AG04450 (cell line): ENCODE measurements at places on chromosomes 4 and X.

GRCh38 chr4:8495803-8496202, 55.2 kb downstream of the TRMT44 start:
- DNase-seq: no peak

DNA sequence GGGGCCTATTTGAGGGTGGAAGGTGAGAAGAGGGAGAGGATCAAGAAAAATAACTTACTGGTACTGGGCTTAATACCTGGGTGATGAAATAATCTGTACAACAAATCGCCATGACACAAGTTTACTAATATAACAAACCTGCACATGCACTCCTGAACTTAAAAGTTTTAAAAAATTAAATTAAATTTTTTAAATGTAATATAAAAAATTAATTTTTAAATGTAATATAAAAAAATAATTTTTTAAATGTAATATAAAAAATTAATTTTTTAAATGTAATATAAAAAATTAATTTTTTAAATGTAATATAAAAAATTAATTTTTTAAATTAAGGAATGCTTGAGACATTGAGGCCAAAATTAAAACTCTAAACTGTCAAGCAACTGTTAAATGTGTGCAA, 124.3 kb upstream of the GALNT7 start:
- no peak for DNase-seq

- peak; percentile 56 for DNase-seq
Observed at GRCh38 chr4:87589531-87589930, 18.8 kb upstream of the DSPP start.

GRCh38 chrX:19334945-19335626, 8.6 kb upstream of the PDHA1 start:
- no peak for DNase-seq

DNA sequence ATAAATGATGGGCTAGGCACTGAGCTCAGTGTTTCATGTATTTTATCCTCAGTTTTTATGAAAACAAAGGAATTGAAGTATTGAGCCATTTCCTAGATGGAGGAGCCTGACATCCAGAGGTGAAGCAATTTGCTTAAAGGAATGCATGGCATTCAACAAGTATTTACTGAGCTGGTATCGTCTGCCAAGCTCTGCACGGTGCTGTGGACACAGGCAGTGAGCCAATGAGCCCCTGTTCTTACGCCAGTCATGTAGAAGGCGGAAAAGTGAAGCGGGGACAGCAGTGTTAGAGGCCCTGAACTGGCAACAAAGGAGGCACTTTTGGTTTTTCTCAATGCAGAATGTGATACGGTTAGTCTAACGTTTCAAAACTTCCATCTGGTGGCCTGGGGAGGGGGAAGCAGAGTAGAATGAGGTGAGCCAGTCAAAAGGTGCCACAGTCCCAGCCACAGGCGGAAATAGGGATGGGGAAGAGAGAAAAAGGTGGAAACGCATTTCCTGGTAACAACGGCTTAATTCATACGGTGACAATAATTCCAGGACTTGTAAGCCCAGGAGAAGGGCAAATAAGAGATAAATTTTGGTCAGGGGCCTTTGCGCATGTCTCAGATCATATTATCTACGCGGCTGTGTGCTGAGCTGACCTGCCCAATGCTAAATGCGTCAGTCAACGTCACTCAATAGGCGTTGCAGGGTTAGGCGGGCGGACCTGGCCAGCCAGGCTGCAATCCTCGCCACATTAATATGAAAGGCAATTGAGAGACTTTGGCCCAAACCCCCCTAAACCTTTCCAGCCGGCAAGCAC, 133.9 kb downstream of the AFAP1 start:
- DNase-seq: peak; percentile 85

DNA sequence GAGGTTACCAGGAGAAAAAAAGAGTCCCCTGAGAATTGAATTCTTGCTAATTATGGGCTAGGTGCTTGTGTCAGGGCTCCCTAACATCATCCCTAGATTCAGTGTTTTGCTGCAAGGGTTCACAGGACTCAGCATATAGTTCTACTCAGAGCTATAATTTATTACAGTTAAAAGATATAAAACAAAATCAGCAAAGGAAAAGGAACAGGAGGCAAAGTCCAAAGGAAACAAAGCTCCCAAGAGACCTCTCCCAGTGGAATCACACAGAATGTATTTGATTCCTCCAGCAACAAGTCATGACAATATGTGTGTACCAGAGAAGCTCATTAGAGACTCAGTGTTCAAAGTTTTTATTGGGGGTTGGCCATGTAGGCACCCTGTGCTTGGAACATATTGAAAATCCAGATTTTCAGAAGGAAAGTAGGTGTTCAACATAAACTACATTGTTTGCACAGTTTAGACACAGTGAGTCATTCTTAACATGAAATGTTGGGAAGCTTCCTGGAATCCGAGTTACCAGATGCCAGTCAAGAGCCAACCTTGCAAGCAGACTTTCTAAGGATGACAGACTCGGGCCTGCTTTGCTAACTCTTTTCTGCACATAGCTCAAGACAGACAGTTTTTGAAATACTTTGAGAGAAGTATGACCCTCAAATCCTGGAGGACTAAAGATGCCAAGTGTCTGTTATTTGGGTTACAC, 311.3 kb upstream of the EMCN start:
- DNase-seq: no peak

DNA sequence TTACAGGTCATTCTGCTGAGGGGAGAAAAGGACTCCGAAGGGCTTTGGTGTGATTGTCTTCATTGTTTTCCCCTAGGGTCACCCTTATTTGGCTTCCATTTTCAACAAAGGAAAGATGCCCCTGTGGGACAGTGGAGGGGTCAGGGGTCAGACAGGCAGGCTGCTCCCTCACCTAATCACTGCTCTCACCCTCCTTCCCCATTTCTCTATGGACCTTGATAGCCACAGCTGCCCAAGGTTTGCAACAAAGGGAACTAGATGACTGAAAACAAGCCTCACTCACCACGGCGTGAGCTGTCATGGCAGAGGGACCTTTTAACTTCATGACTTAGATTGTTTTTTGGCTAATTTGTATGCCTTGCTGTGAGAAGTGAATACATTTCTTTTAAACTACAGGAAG, 40.7 kb downstream of the C4orf51 start:
- DNase-seq: no peak

GRCh38 chr4:95643627-95644026, 94.9 kb upstream of the UNC5C start:
- DNase-seq: no peak

DNA sequence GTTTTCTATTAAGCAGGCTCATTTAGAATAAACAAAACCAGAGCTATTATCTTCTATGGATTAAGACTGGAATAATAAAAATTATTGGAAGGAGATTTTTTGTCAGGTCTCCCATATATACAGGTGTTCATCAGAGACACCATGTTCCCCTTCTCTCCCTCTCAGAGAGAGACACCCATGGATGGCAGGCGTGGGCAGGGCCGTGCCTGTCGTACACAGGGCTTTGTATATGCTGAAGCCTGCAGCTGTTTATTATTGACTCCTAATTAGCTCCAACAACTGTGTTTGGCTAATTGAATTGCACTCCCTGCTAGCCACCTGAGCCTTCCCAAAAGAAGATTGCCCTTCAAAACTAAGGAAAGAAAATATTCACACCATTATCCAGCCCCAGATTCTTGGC, 81.6 kb downstream of the GK start:
- DNase-seq: no peak

- DNase-seq: no peak
Observed at GRCh38 chr4:89836031-89836745, 773 bp downstream of the SNCA start.

DNA sequence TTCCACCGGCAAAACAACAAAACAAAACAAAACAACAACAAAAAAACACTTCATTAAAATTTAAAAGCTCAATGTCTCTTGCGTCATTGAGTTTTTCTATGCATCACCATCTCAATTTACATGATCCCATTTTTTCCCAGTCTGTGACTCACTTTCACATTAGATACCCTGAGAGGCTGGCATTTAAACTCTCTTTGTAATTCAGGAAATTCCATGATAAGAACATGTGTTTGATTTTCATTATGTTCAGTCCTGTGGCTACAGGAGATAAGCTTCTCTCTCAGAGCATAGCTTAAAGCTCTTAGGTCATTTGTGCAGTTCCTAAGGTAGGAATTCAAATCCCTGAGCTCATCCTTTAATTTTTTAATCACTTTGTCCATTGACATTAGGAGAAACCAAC, 104.6 kb downstream of the NBDY start:
- DNase-seq: no peak

- DNase-seq: no peak
Observed at GRCh38 chr4:53026233-53026632, 164.1 kb downstream of the RASL11B start.

DNA sequence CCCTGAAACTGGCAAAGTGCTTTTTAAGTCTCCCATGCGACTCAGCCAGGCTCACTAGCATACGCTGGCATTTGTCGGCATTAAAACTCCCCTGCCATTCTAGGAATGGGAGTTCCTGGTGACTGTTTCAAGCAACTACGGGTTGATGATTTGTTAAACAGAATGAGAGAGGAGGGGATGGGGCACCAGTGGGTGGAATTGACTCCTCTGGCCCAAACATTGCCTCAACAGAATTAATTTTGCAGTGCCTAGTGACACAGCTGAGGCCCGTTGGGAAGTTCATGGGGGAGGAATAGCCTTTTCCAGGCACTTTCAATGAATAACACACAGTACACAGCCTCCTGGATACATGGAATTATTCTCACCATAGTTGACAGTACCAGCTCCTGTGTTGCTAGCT, 30.1 kb downstream of the NEUROG2 start:
- DNase-seq: no peak

DNA sequence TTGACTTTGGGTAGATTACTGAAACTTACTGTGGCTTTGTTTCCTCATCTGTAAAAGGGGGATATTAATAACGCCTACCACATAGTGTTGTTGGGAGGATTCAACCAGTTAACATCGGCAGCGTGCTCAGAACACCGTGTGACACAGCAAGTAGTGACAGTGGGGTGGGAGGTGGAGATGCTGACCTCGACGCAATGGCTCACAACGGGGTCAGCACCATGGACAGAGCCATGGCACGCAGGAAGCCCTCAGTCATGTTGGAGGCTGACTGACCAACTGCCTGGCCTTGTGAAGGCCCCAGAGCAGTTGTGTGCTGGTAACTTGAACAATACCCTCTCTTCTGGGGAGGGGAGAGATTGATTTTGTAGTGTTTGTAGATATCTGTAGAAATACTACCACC, 93.2 kb downstream of the WFS1 start:
- DNase-seq: no peak

GRCh38 chrX:15310117-15310516, 5.3 kb downstream of the ASB11 start:
- DNase-seq: no peak

DNA sequence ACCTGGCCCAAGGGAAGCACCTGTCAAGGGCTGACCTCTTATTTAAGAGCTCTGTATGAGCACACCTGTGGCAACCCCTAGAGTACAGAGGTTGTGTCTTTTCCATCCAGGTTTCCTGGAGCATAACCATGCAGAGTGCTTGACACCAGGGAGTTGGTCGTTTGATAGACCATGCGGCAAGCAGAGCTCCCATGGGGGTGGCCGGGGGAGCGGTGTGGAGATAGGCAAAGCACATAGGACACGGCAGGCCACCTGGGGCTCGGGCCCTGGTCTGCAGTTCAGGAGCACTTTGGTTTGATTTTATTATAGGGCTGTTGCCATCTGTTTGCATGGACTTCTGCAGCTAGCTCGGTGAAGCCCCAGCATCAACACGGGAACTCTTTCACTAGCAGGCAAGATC, 95.0 kb upstream of the MTM1 start:
- DNase-seq: no peak

GRCh38 chrX:54921427-54922021, 900 bp downstream of the TRO start:
- peak; percentile 48 for DNase-seq

DNA sequence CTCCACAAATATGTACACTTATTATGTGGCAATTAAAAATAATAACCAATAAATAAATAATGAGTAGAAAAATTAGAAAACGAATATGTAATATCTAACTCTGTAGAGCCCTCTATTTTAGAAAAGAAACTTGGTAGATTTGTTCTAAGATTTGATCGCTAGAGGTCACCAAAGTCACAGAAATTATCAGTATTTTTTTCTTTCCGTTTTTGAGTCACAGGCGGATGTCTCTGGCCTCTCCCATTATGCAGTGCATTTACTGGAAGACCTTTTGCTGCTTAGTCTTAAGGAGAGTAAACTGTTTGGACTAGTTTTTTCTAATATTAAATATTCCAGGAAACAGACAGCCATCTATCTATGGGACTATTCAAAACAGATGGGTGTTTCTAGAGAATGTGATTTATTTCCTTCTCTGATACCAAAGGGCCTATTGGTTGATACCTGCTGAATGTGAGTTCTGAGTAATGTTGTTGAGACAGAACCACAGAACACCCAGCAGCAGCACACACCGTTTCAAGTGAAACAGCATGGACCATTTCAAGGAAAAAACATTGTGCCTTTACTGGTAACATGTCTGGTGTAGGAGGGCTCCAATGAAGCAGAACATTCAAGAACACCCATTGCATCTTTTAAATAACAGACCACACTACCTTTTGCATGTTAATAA, 34.0 kb upstream of the GYPA start:
- peak; percentile 32 for DNase-seq

DNA sequence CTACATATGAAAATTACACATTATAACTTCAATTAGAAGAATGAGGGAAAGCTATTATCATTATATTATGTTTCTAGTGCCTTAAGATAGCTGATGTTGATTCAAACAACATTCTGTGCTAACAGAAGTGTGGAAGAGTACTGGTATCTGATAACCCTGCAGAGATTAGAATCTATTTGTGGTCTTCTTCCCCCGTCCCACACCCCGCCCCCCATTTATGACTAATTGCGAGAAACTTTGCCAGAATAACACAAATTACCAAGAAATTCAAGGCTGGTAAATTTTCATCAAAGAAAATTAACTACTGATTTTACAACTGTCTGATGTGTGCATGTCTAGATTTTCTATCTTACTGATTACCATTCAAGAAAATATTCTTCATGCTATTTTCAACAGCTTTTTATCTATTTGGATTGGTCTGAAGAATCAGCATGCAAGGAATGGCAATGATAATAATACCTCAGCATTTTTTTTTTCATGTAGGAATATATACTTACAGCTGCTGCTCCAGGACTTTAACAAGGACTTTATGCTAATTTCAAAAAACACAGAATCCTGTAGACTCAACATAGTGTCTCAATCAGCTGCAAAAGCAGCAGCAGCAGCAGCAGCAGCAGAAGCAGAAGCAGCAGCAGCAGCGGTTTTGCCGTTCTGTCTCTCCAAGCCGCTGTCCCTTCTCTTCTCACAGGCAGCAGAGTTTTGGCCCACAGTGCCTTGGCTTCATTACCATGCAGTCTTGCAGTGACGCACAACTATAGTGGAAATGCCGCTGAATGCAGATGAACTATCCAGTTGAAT, 126.7 kb downstream of the FRYL start:
- peak; percentile 32 for DNase-seq

DNA sequence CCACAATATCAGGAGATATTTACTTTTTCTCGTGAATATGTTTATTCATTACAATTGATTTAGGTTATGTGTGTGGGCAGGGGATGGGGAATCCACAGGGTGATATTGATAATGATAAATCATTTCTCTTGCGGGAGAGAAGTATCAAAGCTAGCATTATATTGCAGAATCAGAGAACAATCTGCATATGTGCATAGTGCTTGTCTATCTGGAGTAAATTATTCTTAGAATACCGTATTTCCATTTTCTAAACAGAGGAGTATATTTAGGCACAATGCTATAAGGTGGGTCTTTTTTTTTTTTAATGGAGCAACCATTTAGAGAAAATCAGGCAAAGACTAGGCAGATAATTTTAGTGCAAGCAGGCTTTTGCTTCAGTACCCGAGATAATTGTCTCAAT, 166.0 kb upstream of the ARX start:
- DNase-seq: no peak

GRCh38 chr4:132026816-132027215, 1122.3 kb upstream of the PCDH10 start:
- no peak for DNase-seq

- DNase-seq: no peak
Observed at GRCh38 chr4:54005475-54005874, 58.9 kb downstream of the CHIC2 start.
